Left renal pelvis (tissue), 4 donors: ENCODE measurements at places on chromosomes 7 and 10.

DNA sequence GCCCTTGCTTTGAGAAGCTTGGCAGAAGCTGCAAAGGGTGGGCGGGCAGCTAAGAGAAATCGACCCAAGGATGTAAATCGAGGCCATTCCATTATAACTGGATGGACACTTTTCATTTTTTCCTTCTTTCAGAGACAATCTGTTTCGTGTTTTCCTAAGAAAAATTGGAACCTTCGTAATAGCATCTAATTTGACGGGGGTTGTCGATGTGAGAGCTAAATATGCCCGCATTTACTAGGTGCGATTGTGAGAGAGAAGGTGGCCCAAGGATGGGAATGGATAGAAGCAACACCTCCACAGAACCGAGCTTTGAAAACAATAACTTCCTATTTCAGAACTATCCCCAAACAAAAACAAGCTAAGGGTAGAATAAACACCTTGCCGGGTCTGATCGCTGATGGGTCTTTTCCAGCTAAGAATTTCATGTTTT, 848 bp upstream of the HOXA4 start:
- no peak for DNase-seq

DNA sequence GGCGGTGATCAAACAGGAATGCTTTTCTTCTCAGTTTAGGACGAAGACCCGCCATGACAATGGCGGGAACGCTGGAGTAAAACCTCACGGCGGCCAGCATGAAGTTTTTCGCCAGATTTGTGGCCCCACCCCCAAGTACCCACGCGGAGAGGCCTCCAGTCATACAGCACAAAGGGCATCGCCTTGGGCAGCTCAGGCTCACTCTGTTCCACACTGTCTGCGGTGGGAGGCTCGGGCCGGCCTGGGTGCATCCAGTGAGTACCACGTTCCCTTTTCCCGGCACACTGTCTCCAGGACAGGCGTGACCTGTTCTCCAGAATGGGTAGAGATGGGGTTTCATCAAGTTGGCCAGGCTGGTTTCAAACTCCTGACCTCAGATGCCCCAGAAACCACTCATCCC, 27.3 kb downstream of the ASB13 start:
- no peak for DNase-seq

DNA sequence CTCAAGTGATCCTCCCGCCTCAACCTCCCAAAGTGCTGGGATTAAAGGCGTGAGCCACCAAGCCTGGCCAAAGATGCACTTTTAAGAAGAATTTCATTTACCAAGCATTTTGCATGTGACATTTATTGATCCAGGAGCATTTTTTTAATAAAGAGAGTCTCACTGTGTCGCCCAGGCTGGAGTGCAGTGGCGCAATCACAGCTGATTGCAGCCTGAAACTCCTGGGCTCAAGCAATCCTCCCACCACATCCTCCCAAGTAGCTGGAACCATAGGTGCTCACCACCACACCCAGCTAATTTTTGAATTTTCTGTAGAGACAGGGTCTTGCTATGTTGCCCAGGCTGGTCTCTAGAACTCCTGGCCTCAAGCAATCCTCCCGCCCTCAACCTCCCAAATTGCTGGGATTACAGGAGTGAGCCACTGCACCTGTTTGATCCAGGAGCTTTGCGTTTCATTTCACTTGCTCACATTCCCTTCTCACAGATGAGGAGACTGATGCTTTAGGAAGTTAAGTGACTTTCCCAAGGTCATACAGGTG, 4.4 kb upstream of the TBL2 start:
- DNase-seq, result no peak

DNA sequence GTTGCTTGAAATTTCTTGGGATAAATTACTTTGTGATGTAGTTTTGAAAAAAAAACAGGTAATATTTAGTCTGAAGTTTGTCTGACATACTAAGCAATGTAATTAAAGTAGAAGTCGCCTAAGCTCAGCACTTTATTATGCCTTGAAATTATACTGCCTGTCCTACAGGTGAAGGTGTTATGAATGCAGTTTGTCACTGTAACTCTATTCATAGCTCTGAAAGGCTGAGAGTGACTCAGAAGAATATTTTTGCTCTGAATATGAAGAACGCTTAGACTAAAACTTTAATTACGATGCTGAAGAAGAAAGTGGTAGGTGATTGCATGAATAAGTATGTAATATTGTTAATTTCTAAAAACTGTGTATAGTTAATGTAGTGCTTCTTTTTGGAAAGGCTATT, 9.2 kb downstream of the CFTR start:
- no peak for DNase-seq

GRCh38 chr7:107501593-107501992, 31.7 kb downstream of the GPR22 start:
- DNase-seq, result no peak

GRCh38 chr10:129400426-129400825, 66.6 kb upstream of the MGMT start:
- no peak for DNase-seq

DNA sequence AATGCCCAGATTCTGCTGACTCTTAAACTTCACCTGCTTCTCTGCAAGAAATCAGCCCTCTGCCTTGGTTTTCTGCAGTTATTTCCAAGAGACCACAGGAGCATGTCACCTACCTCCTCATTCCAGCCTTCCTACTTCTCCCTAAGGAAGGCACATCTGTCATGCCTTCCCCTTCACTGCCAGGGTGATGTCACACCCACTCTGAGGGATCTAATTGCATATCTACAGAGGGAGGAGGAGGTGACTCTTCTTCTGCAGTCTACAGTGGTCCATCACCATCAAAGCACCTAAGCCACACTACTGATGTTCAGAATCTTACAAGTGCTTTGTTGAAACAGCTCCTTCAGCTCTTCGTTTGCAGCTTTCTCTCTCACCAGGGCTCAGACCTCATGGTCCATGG, 275.5 kb downstream of the FGFR2 start:
- DNase-seq, result no peak

- DNase-seq, result no peak
Measured at GRCh38 chr7:30869794-30870611, 41.6 kb upstream of the AQP1 start.

GRCh38 chr7:66443946-66444345, 184.7 kb upstream of the KCTD7 start:
- no peak for DNase-seq

- no peak for DNase-seq
Measured at GRCh38 chr7:44894888-44895580, 9.7 kb upstream of the PURB start.

GRCh38 chr10:100146875-100147650, 38.8 kb downstream of the ERLIN1 start:
- DNase-seq, result no peak

DNA sequence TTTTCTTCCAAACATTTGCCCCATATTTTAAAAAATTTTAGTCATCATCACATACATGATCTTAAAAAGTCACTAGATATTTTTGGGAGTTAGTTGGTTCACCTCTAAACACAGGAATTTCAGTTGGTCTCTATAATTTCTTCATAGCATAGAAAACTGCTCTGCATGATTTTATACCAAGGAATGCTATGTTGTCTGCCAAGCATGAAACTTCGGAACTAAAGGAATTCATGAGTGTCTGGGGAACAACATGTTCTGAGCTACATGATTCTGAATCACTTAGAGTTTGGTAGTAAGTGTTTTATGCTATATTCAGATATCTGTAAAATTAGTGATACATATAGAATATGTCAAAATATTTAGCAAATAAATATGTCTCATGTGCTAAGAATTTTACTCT, 957.8 kb downstream of the GATA3 start:
- DNase-seq, result no peak

DNA sequence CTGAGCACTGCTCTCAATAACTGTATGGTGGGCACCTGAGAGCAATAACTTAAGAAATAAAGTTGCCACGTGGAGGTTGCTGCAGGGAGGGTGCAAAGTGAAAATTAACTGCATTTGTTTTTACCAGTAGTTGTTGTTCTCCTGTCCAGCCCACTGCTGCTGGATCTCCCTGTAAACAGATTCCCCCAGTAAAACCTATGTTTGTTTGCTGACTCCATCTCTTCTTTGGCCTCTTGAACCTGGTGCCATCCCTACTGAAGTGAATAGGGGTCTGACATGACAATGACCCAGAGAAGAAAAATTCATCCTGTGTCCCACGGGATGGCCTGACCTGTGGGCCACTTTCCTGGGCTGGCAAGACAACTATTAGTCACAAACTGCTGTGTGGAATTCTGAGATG, 1.7 kb downstream of the MBL2 start:
- no peak for DNase-seq

- no peak for DNase-seq
Measured at GRCh38 chr7:22442187-22442881, 57.7 kb downstream of the STEAP1B start.

GRCh38 chr10:133179651-133180050, 19.6 kb downstream of the KNDC1 start:
- no peak for DNase-seq

- no peak for DNase-seq
Measured at GRCh38 chr7:155729847-155730246, 82.4 kb downstream of the SHH start.

GRCh38 chr7:54888067-54888733, 129.2 kb upstream of the SEC61G start:
- no peak for DNase-seq

GRCh38 chr7:2399848-2400587, 3.4 kb upstream of the CHST12 start:
- DNase-seq, result peak; percentile 64

- DNase-seq, result no peak
Measured at GRCh38 chr7:25998499-25998898, 153.5 kb upstream of the NFE2L3 start.

DNA sequence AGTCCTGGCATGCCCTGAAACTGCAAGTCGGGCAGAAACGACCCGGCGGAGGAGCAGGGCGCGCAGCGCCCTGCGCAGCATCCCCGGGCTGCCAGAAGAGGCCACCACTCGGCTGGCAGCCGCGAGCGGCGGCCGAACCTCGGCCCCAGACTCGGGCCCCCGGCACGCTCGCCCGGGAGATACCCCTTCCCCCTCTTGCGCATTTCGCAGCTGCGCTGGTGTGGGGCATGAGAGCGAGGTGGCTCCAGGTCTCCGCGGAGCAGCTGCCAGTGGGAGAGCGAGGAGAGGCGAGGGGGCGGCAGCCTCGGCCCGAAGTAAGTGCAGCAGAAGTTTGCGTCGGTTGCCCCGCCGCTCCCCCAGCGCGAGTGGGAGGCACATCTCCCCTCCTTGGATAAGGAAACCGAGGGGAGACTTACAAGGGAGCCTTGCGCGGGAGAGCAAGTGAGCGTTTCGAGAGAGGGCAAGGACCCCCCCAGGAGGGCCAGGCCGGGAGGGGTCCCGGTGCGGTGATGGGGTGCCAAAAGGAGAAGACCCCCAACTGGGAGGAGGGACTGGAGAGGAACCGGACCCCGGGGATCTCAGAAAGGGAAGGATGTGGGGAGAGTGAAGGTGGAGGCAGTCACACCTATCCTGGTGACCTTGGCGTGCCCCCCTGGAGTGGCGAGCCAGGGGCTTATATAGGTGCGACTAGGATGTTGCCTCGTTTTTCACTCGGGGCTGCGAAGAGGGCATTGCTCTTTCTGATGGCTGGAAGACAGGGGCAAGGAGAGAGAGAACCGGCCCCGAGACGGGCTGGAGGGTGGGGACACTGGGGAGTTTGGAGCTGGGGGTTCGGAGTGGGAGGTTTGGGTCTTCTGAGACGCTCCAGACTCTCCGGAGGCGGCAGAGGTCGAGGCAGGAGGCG, 256.3 kb downstream of the OTUD1 start:
- DNase-seq, result no peak

DNA sequence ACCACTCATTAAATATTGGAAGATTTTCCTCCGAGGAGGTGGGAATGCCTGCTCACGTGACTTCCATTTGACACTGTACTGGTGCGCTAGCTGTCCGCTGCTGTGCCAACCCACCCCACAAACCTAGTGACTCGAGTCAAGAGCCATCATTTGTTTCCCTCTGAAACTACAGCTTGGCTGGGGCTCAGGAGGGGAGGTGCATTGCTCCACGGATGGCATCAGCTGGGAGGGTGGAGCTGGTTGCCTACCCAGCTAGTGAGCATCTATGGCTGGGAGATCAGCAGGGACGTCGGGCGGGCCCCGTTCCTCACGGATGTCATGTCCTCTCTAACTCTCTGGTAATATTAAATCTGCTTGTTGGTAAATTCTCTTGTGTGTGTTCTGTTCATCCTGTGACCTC, 9.5 kb upstream of the FOXL3 start:
- DNase-seq, result no peak

DNA sequence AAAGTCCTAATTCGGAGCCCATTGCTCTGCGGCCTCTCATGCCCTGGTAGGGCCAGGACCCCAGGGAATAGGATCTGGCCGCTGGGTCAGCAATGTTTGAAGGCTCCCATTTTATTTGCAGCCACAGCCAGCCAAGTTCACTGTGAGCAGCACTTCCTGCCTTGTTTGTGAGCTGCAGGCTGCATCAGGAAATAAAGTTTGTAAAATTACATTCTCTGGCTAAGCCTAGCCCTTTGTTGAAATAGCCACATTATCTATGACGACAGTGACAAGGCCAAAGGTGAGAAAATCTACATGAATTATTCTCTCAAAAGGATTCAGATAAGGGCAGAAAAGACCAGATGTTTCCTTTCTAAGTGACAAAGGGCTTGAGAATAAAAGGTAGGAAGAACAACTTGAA, 23.7 kb upstream of the ITGB1 start:
- DNase-seq, result no peak

- DNase-seq, result no peak
Measured at GRCh38 chr7:27152816-27153442, 546 bp upstream of the HOXA3 start.

DNA sequence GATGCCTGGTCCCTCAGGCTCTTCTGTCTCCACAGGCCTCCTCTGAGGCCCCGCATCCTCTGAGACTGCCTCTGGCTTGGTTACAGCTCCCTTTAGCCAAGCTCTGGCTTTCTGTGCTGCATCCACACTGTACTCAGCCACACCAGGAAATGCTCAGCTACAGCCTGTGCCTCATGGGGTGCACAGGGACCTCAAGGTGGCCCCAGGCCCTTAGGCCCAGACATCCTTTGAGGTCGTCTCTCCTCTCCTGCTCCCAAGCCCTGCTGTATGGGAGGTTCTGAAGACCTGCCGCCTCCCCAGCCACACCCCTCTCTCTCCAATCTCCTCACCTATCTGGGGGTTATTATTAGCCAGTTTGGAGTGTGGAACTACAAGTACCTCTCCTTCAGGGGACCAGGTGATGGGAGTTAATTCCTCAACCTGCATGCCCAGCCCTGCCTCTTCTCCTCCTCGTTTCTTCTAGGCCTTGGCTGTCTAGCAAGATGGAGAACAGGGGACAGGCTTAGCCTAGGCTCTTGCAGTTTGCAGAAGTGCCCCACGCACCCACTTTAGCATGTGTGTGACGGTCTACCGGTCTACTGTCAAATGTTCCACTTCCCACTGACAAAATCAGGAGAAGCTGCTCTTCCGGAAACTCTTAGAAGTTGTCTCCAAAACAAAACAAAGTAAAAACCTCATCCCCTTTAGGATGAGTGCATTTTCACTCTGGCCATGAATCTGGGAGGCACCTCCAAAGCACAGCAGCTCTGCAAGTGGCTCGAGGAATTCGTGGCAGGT, 64.0 kb upstream of the WAC start:
- no peak for DNase-seq

GRCh38 chr7:138186951-138187351, 110.7 kb downstream of the AKR1D1 start:
- DNase-seq, result no peak

GRCh38 chr7:16718111-16718656, 35.4 kb upstream of the TSPAN13 start:
- no peak for DNase-seq
